Erythroblast (primary cell): ENCODE measurements at places on chromosomes 12 and 14.
A peak's percentile ranks its signal among the peaks of the same experiment; 100 is the strongest.

DNA sequence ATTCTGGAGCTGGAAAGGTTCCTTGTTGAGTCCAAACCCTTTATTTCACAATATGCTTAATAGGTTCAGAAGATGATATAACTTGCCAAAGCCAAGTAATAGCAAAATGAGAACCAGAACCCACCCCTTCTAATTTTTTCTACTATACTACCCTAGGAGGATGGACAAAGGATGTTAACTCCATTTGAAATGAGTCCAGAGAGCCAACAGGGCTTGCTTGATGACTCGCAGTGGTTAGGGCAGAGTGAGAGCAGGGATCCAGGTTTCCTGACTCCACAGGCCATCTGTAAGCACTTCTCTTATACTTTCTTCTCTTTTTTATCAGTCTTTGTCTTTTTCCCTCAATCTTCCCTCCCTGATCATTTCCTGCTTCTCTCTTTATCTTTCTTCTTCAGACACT is 668.1 kb downstream of the MED13L start:
- no peak for DNase-seq

GRCh38 chr14:38724621-38725020 is 378.4 kb downstream of the SEC23A start:
- DNase-seq = no peak

DNA sequence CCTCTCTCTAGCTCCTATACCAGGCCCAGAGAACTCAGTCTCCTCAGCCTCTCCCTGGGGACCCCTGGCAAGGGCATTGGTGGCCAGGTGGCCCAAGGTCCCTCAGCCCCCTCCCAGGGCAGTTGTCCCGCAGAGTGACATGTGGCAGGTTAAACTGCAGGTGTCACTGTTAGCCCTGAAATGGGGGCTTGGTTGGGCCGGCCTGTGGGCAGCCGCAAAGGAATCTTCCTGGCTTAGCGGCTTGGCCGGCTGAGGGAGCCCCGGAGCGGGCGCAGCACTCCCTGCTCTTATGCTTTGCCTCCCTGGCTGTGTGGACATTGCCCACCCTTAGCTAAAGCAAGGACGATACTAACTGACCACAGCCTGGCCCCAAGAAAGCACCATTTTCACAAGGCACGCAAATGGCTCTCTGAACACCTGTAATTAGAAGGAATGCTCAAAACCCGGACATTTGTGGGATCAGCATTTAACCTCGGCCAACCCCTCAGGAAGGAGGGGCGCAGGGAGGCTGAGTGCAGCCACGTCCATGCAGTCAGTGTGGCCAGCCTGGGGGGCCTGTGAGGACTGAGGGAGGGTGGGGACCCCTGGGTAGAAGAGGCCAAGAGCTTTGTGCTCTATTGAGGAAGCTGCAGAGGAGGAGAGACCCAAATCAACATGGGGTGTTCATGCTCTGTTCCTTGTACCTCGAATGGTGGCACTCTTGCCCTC is 82.2 kb downstream of the PAPOLA start:
- peak; percentile 62 for DNase-seq

DNA sequence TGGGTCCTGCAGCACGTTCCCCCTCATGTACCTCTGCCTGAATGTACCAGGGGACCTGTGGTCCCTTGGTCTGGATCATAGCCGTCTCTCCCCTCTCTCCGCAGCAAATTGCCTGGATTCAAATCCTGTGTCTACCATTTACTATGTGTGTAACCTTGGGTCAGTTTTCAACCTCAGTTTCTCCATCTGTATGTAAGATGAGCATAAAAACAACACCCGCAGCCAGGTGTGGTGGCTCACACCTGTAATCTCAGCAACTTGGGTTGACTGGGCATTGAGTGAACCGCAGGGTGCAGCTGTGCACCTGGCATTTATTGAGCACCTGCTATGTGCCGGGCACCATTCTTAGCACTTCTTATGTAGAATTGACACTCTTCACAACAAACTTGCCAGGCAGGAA is 14.1 kb downstream of the CYP46A1 start:
- no peak for DNase-seq

DNA sequence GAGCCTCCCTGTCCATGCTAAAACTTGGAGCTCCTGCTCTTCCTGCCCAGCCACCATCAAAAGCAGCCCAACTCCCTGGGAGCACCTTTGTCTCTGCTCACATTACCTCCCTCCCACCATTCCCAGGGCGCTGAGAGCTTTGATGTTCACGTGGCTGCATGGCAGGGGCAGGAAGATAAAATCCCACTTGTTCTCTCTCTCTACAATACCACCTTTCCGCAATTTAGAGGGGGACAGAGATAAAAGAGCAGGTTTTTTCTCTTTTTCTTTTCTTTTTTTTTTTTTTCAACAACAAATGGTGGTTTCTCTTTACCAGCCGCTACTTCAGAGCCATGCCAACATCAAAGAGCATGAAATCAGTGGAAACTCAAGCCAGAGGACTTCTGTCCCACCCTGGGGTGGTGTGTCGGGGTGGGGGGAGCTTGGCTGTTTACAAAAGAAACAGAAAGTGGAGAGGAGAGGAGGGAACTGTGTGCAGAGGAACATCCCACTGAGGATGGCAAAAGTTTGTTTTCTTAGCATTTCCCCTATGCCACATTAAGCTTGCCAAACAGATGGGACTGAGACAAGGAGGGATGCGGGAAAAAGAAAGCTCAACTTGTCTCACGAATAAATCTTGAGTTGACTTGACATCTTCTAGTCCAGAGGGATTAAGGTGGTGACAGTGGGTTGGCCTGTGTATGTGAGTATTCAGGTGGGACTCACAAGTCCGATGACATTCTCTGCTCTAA is 103.7 kb upstream of the NUDT4 start:
- no peak for DNase-seq

GRCh38 chr12:49673446-49674317 is 33.5 kb downstream of the FMNL3 start:
- DNase-seq = peak; percentile 87

DNA sequence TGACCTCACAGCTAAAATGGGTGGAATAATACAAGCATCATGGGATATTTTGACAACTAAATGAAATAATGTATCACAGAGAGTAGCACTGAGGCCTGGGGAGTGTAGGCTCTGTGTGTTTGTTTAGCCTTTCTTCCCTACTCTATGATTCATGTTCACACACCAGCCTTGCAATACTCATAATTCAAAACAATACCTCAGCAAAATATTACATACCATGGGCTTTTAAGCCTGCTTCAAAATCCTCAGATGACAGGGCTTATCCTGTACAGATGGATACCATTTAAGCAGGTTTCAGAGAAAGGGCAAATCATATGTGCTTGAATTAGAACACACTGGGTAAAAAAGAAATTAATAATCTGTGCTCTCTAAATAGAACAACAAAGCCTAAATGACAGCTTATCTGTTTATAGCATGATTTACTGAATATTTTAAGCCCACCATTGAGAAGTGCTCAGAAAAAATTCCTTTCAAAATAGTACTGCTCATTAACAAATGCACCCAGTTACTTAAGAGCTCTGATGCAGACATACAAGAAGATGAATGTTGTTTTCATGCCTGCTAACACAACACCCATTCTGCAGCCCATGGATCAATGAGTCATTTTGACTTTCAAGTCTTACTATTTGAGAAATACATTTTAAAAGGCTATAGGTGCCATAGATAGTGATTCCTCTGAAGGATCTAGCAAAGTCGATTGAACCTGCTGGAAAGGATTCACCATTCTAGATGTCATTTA is 84.9 kb upstream of the ADAMTS20 start:
- no peak for DNase-seq

DNA sequence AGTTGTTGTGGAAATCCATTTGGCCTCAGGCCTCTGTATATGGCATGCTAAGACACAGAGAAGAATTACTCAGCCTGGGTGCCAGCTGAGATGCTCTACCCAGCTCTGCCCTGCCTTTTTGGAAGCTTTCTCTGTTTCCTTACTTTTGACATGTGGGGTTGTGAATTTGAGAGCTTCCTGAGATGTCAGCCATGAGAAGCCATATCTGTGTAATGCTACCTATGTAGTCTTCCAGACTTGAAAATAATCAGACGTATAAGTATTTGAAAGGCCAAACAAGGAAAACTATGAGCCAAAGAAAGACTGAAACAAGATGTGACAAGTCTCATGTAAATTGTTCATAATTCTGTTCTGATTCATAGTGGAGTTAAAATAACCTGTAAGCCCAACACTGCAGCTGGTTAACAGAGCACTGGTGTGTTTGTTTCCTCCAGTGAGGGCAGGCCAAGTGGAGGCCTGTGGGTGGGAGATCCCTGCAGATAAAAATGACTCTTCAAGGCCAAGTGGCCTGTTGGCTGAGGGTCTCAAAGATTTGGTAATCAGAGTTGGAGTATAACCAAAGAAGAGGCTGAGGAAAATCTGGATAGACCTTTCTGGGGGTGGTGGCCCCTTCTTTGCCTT is 94.0 kb downstream of the TMX1 start:
- DNase-seq = no peak
